ENCODE measurements at places on chromosomes 2 and 18.

DNA sequence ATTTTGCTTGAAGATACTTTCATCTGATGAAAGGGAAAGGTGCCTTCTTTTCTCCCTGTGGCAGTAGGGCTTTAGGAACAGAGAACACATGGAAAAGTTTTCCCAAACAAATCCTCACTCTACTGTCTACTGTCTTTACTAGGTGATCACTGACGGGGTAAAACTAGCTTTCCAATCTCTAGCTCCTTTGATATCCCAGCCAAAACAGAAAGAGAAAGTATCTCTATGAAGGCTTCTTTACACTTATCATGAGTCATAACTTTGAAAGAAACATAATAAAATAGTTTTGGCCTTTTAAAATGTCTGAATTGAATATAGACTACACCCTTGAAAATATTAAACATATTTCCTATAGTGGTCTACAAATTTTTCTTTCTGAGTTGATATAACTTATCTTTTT is 214.5 kb downstream of the DSEL start:
- DNase-seq = no peak

- no peak for DNase-seq
Measured at GRCh38 chr18:68397241-68398035, 317.5 kb downstream of the TMX3 start.

DNA sequence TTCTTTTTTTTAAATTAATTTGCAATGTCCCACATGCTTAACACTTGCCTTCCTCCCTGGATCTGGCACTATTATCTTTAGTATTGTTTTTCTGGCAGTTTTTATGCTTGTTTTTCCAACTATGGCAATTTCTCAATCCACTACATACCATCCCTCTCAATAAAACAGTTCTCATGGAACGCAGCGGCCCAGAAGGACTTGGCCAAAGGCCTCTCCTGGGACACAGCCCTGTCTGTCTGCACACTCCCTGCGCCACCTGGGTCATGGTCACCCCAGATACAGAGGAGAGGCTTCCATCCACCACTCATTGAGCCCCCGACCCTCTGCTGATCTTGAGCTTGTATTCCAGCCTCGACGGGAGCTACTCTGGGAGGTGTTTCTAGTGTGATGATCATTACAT is 91.2 kb downstream of the TWIST2 start:
- DNase-seq = no peak

DNA sequence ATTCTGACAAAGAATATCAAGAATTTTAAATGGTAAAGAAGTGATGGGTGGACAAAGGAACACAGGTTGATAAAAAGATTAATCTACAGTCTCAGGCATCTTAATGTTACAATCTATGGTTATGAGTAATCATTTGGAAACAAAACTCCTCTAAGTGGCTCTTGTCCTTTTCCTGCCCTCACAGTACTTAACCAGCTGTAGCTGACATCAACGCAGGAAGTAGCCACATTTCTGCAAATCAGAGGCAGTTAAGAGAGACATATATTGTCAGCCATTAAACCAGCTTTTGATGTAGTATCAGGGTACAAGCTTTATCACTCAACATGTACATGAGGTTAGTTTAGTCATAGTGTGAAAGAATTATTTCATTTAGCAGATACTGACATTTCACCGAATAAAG is 244.6 kb downstream of the NR4A2 start:
- no peak for DNase-seq

DNA sequence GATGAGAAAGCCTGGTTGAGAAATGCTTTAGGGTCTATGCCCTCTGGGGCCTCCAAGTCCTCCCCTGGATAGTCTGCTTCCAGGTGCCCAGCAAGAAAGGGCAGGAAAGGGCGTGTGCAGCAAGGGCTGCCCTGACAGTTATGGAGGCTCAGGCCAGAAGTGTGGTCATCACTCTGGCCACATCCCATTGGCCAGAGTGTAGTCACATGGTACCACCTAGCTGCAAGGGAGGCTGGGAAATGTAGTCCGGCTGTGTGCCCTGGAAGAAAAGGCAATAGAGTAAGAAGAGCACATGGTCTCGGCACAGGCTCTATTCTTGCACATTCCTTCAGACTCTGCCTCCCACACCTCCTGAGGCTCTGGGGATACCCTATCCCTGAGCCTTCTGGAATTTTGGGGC is 35.7 kb downstream of the ODC1 start:
- DNase-seq = peak; percentile 21

- DNase-seq = no peak
Measured at GRCh38 chr2:88834866-88835265, 143.4 kb downstream of the RPIA start.

GRCh38 chr2:162768656-162769055 is 69.9 kb downstream of the KCNH7 start:
- no peak for DNase-seq

All from Jurkat, Clone E6-1 (cell line).